Stimulated activated CD8-positive, alpha-beta memory T cell treated with anti-CD3 and anti-CD28 coated beads, Interleukin-2, amount 100 ng/mL, for 1 hour (primary cell): ENCODE measurements at places on chromosomes 13 and 19.

DNA sequence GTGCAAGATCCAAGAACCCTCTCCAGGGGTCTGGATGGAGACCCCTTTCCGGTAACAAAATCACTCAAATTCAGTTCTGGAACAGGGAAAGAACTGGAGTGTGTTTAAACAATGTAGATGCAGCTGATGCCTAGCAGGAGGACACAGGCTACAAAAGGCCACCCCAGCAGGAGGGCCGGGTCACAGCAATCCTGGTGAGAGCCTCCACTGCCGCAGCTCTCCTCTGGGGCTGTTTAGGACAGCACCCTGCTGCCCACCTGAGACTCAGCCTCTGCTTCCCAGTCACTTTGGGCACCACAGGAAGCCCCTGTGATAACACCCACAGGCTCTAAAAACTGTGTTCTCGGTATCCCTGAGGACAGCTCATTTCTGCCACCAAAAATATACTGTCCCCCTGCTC lies 318.7 kb upstream of the NBEA start:
- no peak for DNase-seq

GRCh38 chr19:16160943-16161560 lies 12.3 kb downstream of the CIB3 start:
- DNase-seq, result no peak

DNA sequence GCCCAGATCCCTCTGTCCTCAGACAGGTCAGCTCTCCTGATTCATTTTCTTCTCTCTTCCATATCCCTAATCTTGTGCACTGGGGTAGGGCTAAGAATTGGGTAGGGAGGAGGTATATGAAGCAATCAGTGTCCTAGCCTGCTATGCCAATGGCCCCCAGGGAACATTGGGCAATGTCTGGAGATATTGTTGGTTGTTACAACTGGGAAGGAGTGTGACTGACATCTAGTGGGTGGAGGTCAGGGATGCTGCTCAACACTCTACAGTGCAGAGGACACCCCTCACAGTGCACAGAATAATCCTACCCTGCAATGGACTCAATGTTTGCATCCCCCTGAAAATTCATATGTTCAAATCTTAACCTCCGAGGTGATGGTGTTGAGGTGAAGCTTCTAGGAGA lies 57.5 kb downstream of the CPAMD8 start:
- DNase-seq, result no peak

DNA sequence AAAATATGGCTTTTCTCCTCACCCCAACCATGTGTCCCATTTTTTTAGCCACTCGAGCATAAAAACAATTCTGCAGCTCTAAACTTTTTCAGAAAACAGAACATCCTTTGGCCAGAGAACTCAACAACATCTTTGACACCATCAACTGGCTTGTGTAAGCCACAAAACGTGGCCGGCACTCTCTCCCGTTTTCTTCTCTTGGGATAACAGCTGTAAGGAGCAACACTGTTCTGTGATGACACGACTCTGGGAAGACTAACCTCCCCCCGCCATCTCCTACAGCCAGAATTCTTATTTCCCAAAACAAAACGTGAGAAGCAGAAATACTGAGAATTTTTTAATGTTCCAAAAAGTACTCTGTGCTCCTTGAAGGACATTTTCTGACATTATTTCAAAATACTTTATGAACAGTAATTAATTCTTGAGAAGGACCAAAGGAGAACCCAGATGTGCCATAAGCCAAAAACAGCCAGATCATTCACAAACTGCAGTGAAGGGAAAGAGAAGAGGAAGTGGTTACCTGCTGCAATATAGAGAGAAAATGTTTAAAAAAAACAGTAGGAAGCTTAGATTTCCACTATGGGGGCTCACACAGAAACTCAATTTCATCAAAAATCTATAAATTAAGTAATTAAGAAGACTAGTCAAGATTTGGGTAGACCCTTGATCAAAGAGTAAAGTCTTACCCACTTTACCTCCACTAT lies 25.8 kb downstream of the COL4A1 start:
- DNase-seq, result no peak

DNA sequence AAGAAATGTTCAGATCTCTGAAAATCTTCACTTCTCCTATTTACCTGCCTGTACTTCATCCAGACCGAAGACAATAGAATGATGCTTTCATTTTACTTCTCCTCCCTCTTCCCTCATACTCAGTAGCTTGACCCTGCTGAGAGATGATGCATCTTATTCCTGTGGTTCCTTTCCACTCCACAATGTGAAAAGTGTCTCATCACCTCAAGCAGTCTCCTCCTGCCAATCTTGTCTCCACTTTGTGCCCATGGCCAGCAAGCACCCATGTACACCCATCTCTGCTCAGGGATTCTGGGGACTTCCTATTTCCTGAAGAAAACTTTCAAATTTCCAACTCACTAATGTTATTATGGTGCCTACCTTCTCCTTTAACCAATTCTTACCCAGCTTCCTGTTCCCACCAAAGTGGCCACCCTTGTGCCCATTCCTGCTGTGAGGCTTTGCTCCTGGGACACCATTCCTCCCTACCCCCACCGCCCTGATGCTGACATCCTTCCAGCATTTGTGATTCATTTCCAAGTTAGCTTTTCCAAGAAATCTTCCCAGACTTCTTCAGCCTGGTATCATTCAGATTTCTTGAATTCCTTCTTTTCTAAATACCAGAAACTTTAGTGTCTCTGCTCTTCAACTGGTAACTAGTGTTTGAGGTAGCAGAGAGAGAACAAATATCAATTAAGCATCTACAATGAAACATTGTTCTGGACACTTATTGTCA lies 212.5 kb downstream of the POSTN start:
- no peak for DNase-seq

DNA sequence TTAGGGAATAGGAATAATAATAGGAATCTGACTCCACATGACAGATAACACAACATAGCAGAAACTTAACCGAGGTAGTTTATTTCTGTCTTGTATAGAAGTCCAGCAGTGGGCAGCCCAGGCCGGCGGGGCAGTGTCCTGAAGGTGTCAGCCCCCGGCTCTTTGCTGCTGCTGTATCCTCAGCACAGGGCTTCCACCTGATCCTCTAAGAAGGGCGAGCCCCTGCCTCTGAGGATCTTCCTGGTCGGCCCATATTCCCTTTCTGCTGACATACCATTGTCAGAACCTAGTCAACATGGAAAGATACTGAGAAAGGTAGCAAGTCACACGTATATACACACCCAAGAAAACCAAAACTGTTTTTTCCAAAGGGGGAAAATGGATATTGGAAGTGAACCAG lies 56.2 kb upstream of the GPR183 start:
- no peak for DNase-seq

GRCh38 chr13:50535050-50535449 lies 308.4 kb downstream of the DLEU7 start:
- no peak for DNase-seq

GRCh38 chr19:56525214-56525860 lies 13.4 kb upstream of the ZFP28 start:
- no peak for DNase-seq

DNA sequence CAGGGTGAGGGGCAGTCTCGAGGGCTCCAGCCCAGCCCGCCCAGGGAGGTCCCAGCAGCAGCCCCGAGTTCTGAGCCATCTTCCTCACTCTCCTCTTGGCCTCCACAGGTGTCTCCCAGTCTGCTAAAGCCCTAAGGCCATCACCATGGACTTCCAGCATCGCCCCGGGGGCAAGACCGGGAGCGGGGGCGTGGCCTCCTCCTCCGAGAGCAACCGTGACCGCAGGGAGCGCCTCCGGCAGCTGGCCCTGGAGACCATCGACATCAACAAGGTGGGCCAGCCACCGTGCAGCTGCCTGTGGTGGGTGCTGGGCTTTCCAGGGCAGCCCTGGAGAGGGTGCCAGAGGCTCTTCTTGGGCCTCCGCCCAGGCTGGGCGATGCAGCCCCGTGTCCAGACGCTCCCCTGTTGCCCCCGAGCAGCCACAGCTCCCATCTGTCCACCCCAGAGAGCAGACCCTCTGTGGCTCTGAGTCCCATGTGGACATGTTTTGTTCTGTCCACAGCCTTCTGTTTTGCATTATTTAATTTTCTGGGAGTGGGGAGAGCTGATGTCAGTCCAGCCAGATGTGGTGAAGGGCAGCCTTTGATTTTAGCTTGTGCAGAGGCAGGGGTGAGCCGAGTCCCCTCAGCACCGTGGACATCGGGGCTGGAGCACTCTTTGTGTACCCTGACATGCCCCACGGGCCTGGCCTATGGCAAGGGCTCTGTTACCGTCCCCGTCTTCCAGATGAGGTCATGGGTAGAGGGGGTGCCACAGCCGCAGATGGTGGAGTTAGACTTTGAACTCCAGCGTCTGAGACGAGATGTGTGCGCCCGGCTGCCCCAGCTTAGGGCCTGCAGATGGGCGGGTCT lies 5.6 kb upstream of the AMH start:
- DNase-seq, result no peak

DNA sequence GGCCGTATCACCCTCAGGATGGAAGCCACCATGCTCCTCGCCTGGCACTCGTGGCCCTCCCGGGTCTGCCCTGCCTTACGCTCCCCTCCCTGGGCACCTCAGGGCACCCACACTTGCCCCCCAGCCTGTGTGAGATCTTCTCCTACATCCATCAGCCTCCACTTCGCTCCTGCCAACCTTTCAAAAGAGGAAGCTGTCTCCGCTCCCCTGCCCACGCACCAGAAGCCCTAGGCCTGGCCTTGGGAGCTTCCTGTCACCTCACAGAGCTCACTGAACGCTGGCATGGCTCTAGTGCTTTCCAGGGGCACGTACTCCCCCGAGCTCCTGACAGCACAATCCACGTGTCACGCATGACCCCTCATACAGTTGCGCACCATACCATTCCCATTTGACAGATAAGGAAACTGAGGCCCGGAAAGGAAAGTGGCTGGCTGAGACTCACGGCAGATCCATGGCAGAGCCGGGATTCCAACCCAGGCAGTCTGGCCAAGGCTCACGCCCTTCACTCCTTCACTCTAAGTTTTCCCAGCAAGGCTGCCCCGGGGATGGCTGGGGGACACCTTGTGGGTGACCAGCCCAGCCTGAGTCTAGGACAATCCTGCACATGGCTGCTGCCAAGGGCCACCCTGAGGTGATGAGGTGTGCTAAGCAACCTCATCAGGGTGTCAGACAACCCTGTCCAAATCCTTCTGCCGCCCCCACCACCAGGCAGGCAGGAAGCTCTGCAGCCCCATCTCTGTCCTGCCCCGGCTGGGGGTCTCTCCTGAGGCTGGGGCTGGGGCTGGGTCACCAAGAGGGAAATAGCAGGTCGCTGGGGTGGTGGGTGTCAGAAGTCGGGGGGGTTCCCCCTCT lies 19.3 kb downstream of the PPP1R12C start:
- no peak for DNase-seq

DNA sequence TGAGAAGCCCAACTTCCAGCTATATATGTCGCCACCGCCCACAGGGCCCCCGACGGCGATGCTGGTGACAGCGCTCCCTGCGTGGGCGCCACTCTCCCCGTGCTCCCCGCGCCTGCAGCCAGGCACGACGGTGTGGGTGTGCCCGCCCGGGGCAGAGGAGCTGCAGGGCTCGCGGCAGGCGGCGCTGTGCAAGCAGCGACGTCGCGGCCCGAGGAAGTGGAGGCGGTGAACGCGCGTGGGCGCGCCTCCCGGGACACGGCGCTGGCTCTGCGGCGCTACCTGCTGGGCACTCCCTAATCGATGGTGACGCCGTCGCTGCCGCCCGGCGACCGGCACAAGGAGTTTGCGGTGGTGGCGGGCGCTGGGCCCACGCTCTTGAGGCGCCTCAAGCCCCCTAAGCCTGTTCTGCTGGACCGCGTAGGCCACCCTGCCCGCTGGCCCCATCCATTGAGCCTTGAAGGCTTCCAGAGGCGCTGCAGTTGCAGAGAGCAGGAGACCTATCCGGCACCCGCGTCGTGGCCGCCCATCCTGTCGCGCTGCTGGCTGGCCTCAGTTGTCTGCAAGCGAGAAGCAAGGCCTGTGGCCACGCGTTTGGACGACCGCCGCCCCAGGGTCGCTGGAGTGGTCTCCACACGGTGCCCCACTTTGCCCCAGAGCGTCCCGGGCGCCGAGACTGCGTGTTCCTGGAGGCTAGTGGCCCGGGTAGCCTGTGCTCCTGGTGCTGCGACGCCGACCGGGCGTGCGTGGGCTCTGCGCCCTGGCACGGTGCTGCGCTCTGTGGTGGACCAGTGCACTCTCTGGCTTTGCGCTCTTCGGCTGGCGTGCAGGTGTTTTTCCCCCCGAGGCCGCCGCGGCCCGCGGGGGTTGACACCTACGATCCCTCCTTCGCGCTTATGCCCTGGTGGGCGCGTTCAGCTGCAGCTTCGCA lies 23.1 kb downstream of the LRFN3 start:
- peak; percentile 60 for DNase-seq
